Bladder microvascular endothelial cell (primary cell): ENCODE measurements at places on chromosomes 5 and 9. TPM values are rescaled to one million over a fixed set of nuclear protein-coding genes. Genes with fewer than 3 reads are reported as not detected.

Gene CFAP157
- not detected in 2 replicates for total RNA-seq

Gene ADGRV1
- under 0.01 and 0.06 TPM in 2 replicates for total RNA-seq

Gene MOB3B
- total RNA-seq: under 0.01 and 2.0 TPM in 2 replicates

Gene IGFBPL1
- total RNA-seq: 0.25 TPM in 1 of 2 replicates, not detected in the other

Gene SEMA6A
- total RNA-seq: 6.6 and 10.5 TPM in 2 replicates

Gene CATSPER3
- total RNA-seq: not detected in 2 replicates

Gene SREK1IP1
- 8.7 and 18.4 TPM in 2 replicates for total RNA-seq

Gene SPINK4
- not detected in 2 replicates for total RNA-seq

Gene GADD45G
- total RNA-seq: 0.44 and 0.49 TPM in 2 replicates

Gene CARD6
- 18.3 and 33.1 TPM in 2 replicates for total RNA-seq
